ENCODE measurements at places on chromosomes 12 and 14. TPM values are rescaled to one million over a fixed set of nuclear protein-coding genes. Genes with fewer than 3 reads are reported as not detected.

The MTERF2 gene
- total RNA-seq = 9.4 TPM

DNA sequence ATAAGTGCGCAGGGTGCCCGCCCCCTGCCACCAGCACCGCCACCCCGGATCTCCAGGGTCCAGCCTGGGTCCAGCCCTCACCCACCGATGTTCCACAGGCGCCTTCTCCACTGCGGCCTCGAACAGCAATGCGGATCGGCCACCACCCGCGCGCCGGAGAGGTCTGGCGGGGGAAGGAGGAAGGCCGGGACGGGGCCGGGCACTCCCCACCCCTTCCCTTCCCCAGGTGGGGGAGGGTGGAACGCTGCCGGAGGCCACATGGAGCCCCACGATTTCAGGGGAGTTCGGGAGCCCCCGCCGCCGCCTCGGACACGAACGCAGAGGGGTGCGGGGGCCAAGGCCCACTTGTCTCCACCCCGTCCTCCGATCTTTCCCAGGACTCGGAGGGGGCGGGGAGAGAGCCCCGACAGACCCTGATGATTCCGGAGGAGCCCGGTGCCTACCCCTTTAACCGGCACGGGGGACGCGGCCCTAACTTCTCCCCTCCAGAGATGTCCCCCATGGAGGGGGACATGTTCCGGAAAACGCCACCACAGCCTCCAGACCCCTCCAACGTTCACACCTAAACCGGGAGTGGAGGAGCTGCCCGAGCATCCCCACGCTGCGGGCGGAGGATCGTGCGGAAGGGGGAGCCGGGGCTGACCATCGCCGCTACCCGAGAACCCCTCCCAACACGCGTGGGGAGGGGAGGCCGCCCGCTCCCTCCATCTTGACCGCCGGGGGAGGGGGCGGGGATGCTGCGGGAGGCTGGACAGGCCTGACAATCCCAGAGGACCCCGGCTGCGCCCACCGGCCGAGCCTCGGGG, 1.1 kb downstream of the ATXN2 start:
- peaks cover 15% of the 10 kb centered on the region for H3K4me1 ChIP-seq
- no peak overlapping the region for H3K27ac ChIP-seq
- H3K36me3 ChIP-seq = no peaks in the 10 kb centered on the region
- H3K27me3 ChIP-seq = no peaks in the 10 kb centered on the region
- peak overlapping the region; percentile 92 for H3K4me3 ChIP-seq

The TAS2R30 gene
- total RNA-seq = 11.2 TPM

GRCh38 chr14:66425402-66425801, 60.8 kb upstream of the CCDC196 start:
- DNase-seq = no peak
- H3K4me1 ChIP-seq = no peaks in the 10 kb centered on the region
- no peaks in the 10 kb centered on the region for H3K27me3 ChIP-seq
- no peaks in the 10 kb centered on the region for H3K36me3 ChIP-seq

The KRT78 gene
- not detected for total RNA-seq

DNA sequence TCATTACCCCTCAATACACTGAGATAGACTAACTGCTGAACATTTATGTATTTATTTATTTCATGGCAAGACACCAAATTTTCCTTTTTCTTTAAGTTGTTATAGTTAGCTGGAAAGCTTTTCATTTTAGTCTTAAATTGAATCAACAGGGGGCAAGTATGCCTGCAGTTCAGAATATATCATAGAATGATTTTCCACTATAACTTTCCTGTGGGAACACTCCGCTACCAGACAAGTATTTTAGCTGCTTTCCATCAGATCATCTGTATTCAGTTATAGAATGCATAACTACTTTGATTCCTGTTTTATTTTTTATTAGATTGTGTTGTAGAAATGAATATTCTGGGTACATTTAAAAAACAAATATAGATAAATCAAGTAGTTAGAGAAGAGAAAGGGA, 102.0 kb downstream of the SLC6A15 start:
- no peaks in the 10 kb centered on the region for H3K4me1 ChIP-seq
- no peaks in the 10 kb centered on the region for H3K36me3 ChIP-seq
- DNase-seq = no peak
- H3K27me3 ChIP-seq = no peaks in the 10 kb centered on the region
- no peak overlapping the region for H3K4me3 ChIP-seq

GRCh38 chr14:100019156-100019744, 46.0 kb upstream of the EVL start:
- H3K4me1 ChIP-seq = no peaks in the 10 kb centered on the region
- no peak overlapping the region for H3K27ac ChIP-seq
- no peaks in the 10 kb centered on the region for H3K36me3 ChIP-seq
- no peak for DNase-seq

- H3K4me1 ChIP-seq = no peaks in the 10 kb centered on the region
- no peak overlapping the region for H3K27ac ChIP-seq
- no peak overlapping the region for H3K4me3 ChIP-seq
- DNase-seq = no peak
These were observed 50.1 kb downstream of the SLC25A21 start for GRCh38 chr14:37122288-37122687.

The CBLN3 gene
- 128 TPM for total RNA-seq

The BMP4 gene
- not detected for total RNA-seq

DNA sequence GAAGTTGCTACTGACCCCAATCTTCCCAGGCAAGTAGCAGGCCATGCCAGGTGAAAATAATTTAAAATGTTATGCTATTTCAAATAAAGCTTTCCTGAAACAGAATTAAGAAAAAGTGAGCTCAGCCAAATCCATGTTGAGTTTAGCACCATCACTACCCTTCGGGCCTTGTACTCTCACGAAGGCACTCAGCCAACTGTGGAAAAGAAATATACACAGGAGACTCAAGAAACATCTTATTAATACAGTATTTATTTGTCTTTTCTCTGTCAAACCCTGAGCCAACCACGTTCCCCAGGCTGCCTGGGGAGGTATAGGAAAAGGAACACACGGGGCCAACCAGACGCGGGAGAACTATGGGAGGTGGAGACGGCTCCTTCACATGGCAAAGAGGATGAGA, 10.9 kb downstream of the ATP5MC2 start:
- peaks cover 49% of the 10 kb centered on the region for H3K36me3 ChIP-seq
- no peak overlapping the region for H3K27ac ChIP-seq
- H3K4me3 ChIP-seq = no peak overlapping the region
- no peaks in the 10 kb centered on the region for H3K4me1 ChIP-seq
- no peak for DNase-seq
- no peaks in the 10 kb centered on the region for H3K27me3 ChIP-seq

DNA sequence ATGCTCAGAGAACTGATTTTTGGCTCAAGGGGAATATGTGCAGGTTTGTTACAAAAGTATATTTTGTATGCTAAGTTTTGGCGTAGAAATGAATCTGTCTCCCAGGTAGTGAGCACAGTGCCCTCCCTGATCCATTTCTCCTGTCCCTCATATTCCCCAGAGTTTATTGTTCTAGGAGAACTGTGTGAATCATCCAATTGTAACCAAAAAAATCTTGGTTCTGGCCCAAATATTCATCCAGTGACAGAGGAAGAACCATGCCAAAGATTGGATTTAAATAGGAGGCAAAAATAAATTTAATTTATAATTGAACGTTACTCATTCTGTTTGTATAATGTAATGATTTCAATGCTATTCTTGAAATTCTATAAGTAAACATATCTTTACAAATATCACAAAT, 4.8 kb downstream of the CATSPERB start:
- H3K27me3 ChIP-seq = no peaks in the 10 kb centered on the region
- H3K4me3 ChIP-seq = no peak overlapping the region
- H3K4me1 ChIP-seq = no peaks in the 10 kb centered on the region
- no peak overlapping the region for H3K27ac ChIP-seq
- H3K36me3 ChIP-seq = no peaks in the 10 kb centered on the region
- no peak for DNase-seq

DNA sequence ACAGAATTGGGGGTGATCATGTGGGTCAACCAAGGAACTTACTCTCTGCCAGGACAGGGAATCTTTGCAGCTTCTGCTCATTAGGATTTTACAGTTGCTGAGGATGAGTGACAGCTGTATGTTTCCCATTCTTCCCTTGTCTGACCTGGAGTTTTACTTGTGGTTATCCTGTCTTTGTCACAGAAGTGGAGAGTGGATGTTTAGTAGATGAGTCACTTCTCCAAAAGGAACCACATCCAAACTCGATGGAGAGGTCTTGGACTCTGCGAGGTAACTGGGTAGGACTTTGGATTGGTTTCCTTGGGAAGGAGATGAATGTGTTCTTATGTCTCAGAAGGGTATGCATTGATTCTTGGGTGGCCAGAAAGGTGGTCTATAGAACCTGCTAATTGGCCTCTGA, 53.8 kb upstream of the USP44 start:
- no peak overlapping the region for H3K4me3 ChIP-seq
- no peak for DNase-seq
- H3K36me3 ChIP-seq = no peaks in the 10 kb centered on the region

The ACADS gene
- 10.0 TPM for total RNA-seq

- no peaks in the 10 kb centered on the region for H3K27me3 ChIP-seq
- H3K27ac ChIP-seq = no peak overlapping the region
- H3K4me3 ChIP-seq = no peak overlapping the region
- no peaks in the 10 kb centered on the region for H3K4me1 ChIP-seq
These were observed 28.7 kb downstream of the CAMKK2 start for GRCh38 chr12:121267822-121268221.

The PRPF39 gene
- total RNA-seq = 72.7 TPM

DNA sequence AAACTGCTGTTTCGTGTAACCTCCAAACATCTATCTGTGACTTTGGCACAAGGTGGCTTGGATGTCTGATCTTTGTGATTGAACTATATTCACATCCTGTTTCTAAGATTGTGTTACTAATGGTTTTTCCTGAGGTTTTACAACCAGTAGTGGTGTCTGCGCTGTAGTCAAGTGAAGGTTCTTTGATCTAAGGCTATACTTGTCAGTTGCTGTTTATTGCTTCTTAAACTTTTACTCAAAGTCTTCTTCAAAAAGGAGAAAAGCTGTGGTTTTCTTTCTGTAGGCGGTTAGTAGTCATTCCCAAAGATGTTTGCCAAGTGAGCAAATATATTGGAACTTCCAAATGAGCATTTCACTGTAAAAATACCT, 12.3 kb upstream of the CALM1 start:
- H3K36me3 ChIP-seq = no peaks in the 10 kb centered on the region
- DNase-seq = no peak
- peaks cover 15% of the 10 kb centered on the region for H3K4me1 ChIP-seq
- H3K4me3 ChIP-seq = no peak overlapping the region

DNA sequence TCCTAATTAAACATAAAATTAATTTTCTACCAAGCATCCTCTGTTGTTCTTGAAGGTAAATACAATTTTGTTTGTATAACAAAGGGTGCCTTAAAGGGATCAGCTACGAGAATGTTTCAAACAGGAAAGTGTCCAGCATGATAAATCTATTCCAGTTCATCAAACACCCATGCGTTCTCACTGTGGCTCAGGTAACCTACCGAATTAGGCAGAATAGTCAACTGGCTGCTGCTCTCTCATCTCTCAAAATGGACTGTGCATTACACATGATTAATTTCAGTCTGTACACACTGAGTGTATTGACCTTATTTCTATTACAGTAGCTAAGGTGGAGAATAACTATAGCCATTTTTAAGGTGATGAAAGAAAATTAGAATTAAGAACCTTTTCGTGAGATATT, 127.5 kb upstream of the RMST start:
- H3K4me3 ChIP-seq = no peak overlapping the region
- no peak overlapping the region for H3K27ac ChIP-seq
- no peaks in the 10 kb centered on the region for H3K4me1 ChIP-seq
- H3K27me3 ChIP-seq = no peaks in the 10 kb centered on the region
- H3K36me3 ChIP-seq = no peaks in the 10 kb centered on the region
- DNase-seq = no peak

DNA sequence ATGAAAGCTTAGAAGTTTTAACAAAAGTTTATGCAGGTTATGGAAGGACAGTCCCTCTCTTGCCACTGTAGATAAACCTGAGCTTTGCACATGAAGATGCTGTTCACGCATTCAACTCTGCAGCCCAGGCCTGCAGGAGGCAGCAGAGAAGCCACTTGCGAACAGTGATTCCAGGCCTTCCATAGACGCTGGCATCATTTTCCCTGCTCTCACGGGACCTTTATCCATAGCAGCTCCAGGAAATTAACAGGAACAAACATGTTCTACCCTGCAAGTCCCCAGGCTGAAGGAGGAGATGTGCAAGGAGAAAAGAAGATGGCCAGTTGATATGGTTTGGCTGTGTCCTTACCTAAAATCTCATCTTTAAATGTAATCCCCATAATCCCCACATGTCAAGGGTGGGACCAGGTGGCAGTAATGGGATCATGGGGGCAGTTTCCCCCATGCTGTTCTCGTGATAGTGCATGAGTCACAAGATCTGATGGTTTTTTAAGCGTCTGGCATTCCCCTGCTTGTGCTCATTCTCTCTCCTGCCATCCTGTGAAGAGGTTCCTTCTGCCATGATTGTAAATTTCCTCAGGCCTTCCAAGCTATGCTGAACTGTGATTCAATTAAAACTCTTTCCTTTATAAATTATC, 2.0 kb downstream of the ERP27 start:
- no peak for DNase-seq
- H3K4me1 ChIP-seq = peaks cover 11% of the 10 kb centered on the region
- H3K36me3 ChIP-seq = peaks cover 19% of the 10 kb centered on the region
- no peaks in the 10 kb centered on the region for H3K27me3 ChIP-seq
- no peak overlapping the region for H3K4me3 ChIP-seq
- no peak overlapping the region for H3K27ac ChIP-seq

The COCH gene
- total RNA-seq = 24.4 TPM

All from B cell (primary cell).